Dorsolateral prefrontal cortex (tissue), 122 donors: ENCODE measurements at places on chromosomes 16 and 17.

- no peak for DNase-seq
Observed at GRCh38 chr16:24966634-24967033, 48.5 kb downstream of the ARHGAP17 start.

DNA sequence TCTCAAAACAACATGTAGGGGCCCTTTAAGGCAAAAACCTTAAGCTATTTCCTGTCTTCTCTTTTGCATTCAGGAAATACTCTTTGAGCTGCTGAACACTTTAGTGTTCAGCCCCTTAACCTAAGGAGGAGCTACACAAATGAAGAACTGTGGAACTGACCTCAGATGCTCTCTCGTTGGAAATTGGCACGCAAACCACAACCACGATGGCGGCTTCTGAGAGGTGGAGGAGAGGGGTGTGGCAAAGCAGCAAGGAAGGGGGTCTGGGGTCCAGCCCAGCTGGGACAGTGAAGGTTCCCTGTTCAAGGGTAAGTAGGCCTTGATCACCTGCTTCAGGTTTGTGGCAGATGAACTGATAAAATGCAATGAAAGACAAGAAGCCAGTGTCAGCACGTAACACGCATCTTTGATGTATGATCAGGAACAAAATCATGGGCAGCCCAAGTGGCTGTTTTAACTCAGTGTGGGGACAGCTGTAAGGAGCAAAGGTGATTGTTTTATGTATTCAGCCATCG is 291.6 kb upstream of the TNRC6C start:
- DNase-seq = no peak

DNA sequence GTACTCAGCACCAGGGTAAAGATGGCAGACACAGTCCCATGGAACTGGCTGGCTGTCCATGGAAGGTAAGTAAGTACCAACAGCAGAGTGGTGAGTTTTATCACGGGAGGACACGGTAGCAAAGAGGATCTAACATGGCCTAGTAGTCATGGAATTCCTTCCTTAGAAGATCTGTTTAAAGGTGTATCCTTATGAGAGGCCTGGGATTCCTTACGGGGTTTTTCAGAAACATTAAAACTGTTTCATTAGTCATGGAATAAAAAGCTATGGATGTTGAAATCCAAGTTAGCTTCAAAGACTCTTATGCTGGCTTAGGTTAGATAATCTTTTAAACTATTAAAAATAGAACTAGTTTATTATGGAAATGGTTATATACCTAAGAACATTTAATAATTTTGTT is 7.4 kb downstream of the FTO start:
- DNase-seq = no peak

- no peak for DNase-seq
Observed at GRCh38 chr17:42997390-42997983, 732 bp upstream of the RPL27 start.

DNA sequence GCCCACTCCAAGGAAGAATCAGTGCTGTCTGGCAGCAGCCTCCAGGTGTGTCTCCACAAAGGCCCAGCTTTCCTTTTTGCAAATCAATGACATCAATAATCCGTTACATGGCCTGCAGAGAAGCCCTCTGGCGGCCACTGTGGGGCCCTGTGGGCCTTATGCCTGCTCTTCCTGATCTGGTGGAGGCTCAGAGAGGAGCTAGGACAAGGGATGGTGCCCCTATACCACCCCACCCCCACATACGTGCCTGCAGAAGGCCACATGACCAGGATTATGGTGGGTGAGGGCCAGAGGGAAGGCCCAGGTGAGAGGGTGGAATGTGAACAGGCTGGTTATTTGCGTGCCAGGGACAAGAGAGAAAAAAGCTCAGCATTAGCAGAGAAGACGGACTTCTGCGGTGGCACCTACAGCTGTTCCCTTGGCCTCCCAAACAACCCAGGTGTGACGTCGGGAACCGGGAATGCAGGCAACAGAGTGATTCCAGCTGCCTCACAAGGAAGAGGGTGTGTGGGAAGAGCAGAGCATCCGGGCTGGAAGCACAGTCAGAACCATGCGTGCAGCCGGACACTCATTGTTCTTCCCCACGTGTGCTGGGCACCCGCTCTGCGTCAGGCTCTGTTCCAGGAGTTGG is 22.5 kb downstream of the EIF4A3 start:
- no peak for DNase-seq

- DNase-seq = no peak
Observed at GRCh38 chr16:84508502-84508901, 4.0 kb upstream of the MEAK7 start.

DNA sequence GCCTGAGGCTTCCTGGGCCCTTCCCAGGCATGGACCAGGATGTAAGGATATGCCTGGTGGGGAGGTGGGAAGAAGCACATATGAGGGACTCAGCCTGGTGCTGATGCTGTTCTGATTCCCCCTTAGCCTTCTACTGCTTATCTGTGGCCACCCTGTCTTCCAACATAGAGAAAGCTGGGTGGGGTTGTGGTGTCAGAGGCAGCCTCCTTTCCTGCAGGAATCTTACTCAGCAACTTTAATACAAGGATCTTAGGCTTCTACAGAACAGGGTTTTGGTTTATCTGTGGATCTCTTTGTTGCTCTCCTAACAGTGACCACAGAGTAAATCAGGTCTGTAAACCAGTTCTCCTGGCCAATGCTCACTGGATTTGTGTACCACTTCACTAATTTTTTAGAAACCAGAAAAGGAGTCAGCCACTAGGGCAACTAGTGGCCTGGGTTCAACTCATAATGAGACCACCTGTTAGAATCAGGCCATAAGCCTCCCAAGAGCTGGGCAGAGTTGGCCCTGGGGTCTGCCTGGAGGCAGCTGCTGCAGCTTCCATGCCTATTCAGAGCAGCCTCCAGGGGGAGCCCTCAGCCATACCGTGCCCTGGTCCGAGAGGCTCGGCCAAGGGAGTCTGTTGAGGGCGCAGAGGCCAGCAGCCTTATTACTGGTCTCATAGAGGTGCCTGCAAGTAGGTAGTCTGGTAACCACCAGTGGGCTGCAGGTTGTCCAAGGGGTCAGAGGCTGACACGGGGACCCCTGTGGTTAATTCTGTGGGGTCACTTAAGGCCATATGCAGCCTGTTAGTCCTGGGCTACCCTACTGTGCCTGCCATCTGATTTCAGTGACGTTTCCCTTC is 7.1 kb downstream of the HAS3 start:
- peak; percentile 33 for DNase-seq

GRCh38 chr17:28493460-28493859 is 12.7 kb upstream of the FOXN1 start:
- DNase-seq = no peak

DNA sequence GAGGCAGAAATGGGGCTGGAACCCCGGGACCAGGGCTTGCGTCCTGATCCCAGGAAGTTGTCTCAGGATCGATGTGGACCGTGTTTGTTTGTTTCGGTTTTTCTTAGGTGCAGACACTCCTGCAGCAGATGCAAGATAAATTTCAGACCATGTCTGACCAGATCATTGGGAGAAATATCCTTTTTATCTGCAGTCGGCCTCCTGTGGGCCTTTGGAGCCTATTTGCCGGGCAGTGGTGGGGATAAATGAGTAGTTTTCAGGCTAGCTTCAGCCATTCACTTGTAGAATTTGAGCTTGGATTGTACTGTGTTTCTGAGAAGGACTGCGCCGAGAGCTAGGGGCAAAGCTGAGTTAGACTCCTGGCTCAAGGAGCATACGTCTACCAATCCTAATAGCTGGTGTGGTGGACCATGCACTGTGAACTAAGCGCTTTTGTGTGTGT is 816 bp downstream of the HSBP1 start:
- no peak for DNase-seq

GRCh38 chr16:56309008-56309407 is 116.3 kb downstream of the AMFR start:
- no peak for DNase-seq

GRCh38 chr17:72034000-72034399 is 86.8 kb upstream of the SOX9 start:
- no peak for DNase-seq

DNA sequence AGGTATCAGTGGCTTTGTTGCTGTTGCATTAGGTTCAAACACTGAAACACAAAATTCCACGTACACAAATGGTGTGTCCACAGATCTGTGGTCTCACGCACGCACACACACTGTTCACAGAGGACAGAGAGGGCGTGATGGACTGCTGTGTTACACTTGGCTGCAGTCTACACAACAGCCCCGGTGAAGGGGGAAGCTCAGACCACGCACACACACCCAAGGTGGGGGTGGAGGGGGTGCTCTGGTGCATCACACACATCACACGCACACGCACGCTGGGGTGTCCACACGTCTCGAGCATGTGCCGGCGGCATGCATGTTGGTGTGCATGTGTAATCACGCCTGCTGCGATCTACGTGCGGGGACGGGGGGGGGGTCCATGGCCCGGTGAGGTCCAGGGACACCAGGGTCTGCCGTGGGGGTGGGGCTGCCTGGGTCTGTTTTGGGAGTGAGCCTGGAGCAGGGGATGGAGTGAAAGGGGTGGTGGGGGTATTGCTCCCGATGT is 7.3 kb downstream of the HSD3B7 start:
- DNase-seq = no peak
